ENCODE measurements at places on chromosomes 5 and 9.
A peak's percentile ranks its signal among the peaks of the same experiment; 100 is the strongest.

DNA sequence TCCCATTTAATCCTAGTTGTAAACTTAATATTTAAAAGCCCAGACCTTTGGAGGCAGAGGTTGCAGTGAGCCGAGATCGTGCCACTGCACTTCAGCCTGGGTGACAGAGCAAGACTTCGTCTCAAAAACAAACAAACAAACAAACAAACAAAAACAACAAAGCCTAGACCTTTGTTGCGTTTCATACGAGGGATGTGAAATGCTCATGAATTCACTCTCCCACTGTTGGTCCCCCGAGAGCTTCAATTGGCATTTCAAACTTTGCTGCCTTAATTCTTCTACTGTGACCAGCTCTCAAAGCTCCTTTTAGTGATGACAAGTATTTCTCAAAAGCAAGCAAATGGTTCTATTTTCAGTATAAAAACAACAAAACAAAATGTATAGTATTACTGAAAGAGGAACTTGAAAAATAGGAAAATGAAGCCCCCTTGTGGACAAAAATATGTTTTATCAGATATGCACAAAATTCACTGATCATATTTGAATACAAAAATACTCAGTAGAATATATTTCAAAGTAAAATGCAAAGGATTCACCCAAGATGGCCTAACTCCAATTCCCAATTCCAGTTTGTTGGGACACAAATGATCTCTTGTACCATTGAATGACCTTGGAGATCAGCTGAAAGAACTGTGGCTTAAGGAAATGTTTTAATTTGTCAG is 140.4 kb downstream of the ESM1 start:
- no peaks in the 10 kb centered on the region for H3K27me3 ChIP-seq
- H3K4me3 ChIP-seq = no peak overlapping the region
- DNase-seq = peak; percentile 59
- H3K27ac ChIP-seq = no peak overlapping the region
- H3K4me1 ChIP-seq = no peaks in the 10 kb centered on the region

GRCh38 chr5:16934123-16934522 is 2.0 kb downstream of the MYO10 start:
- peak; percentile 92 for DNase-seq
- peak overlapping the region; percentile 88 for H3K4me3 ChIP-seq
- H3K4me1 ChIP-seq = peaks cover 43% of the 10 kb centered on the region
- H3K27ac ChIP-seq = no peak overlapping the region
- H3K27me3 ChIP-seq = peaks cover 50% of the 10 kb centered on the region

DNA sequence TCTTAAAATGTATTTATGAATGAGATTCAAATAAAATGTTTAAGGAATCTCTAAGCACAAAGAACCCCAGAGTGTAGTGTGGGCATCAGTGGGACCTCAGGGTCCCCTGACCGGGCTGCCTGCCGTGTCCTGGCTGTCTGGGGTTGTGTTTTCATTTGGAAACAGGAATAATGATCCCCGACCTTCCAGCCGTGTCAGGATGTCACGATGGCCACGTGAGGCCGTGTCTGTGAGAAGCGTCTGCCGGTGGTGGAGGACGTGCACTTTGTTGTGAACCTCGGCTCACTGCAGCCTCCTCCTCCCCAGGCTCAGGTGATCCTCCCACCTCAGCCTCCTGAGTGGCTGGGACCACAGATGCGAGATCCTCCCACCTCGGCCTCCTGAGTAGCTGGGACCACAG is 4.3 kb downstream of the TRAF2 start:
- H3K27ac ChIP-seq = no peak overlapping the region
- no peaks in the 10 kb centered on the region for H3K36me3 ChIP-seq
- no peak overlapping the region for H3K4me3 ChIP-seq
- DNase-seq = no peak

- H3K4me3 ChIP-seq = no peak overlapping the region
- no peaks in the 10 kb centered on the region for H3K27me3 ChIP-seq
- H3K4me1 ChIP-seq = no peaks in the 10 kb centered on the region
Measured at GRCh38 chr9:84504360-84504759, 163.8 kb upstream of the SLC28A3 start.

GRCh38 chr9:135514342-135515082 is 6.7 kb upstream of the LCN1 start:
- no peaks in the 10 kb centered on the region for H3K27me3 ChIP-seq
- H3K4me1 ChIP-seq = no peaks in the 10 kb centered on the region
- no peaks in the 10 kb centered on the region for H3K36me3 ChIP-seq
- no peak for DNase-seq
- no peak overlapping the region for H3K4me3 ChIP-seq

- peaks cover 42% of the 10 kb centered on the region for H3K4me1 ChIP-seq
- H3K4me3 ChIP-seq = no peak overlapping the region
- no peaks in the 10 kb centered on the region for H3K36me3 ChIP-seq
- H3K27ac ChIP-seq = peak overlapping the region; percentile 20
- no peaks in the 10 kb centered on the region for H3K27me3 ChIP-seq
Measured at GRCh38 chr5:53946405-53947100, 363.8 kb downstream of the ARL15 start.

GRCh38 chr5:65475336-65475735 is 6.4 kb downstream of the ADAMTS6 start:
- H3K4me1 ChIP-seq = peaks cover 22% of the 10 kb centered on the region
- no peak overlapping the region for H3K4me3 ChIP-seq
- peaks cover 8% of the 10 kb centered on the region for H3K27me3 ChIP-seq

GRCh38 chr9:35357826-35358225 is 132.1 kb upstream of the RUSC2 start:
- no peak for DNase-seq
- no peaks in the 10 kb centered on the region for H3K4me1 ChIP-seq
- H3K4me3 ChIP-seq = no peak overlapping the region
- no peaks in the 10 kb centered on the region for H3K36me3 ChIP-seq
- no peak overlapping the region for H3K27ac ChIP-seq

- no peaks in the 10 kb centered on the region for H3K36me3 ChIP-seq
- H3K27me3 ChIP-seq = no peaks in the 10 kb centered on the region
- H3K4me1 ChIP-seq = no peaks in the 10 kb centered on the region
- no peak overlapping the region for H3K4me3 ChIP-seq
- no peak overlapping the region for H3K27ac ChIP-seq
Measured at GRCh38 chr5:60718166-60718892, 18.4 kb upstream of the DEPDC1B start.

GRCh38 chr5:132808448-132808847 is 4.7 kb upstream of the SOWAHA start:
- H3K36me3 ChIP-seq = no peaks in the 10 kb centered on the region
- no peak overlapping the region for H3K27ac ChIP-seq
- no peak overlapping the region for H3K4me3 ChIP-seq
- H3K4me1 ChIP-seq = peaks cover 12% of the 10 kb centered on the region

GRCh38 chr5:155624597-155625241 is 611.2 kb downstream of the KIF4B start:
- H3K36me3 ChIP-seq = no peaks in the 10 kb centered on the region
- no peak overlapping the region for H3K27ac ChIP-seq
- no peak for DNase-seq
- no peak overlapping the region for H3K4me3 ChIP-seq
- no peaks in the 10 kb centered on the region for H3K27me3 ChIP-seq
